ENCODE measurements at places on chromosomes 16 and 17.

GRCh38 chr16:10878328-10878643 lies 1.3 kb downstream of the CIITA start:
- DNase-seq: no peak

- no peak for DNase-seq
These were observed 170.2 kb upstream of the GOT2 start for GRCh38 chr16:58904291-58904690.

- DNase-seq: no peak
These were observed 41.6 kb downstream of the MARF1 start for GRCh38 chr16:15601212-15601879.

DNA sequence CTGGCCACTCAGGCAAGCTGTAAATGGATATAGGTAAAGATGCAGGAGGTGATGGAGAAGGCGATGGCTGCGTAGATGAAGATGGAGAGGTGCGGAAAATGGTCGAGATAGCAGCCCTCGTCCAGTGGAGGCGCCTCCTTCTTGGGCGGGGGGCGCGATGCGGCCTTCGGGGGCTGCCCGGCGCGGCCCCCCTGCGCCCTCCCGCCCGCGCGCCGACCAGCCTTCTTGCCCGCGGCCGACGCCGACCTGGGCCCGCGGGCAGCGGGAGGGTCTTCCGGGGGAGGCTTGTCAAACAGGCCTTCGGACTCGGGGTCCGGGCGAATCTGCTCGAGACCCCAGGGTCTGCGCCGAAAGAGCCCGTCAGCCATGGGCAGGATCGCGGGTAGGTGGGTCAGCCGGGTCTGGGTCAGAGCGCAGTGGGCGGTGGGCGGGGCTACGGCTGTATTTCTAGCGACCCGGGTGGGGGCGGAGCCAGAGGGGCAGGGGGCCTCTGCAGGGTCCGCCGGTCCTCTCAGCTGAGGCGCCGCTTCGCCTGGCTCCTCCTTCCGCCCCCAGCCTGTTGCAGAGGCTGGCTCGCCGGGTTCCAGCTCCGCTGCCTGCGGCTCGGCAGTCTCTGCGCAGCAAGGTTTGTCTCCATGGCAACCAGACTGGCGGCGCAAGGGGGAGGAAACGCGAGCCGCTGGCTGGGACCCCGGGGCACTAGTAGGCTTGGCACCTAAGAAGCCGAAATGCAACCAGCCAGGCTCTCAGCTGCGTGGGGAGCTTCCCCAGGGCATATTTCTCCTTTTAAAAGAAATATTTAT lies 14.4 kb downstream of the MIS12 start:
- no peak for DNase-seq

- no peak for DNase-seq
These were observed 58.8 kb downstream of the CDH13 start for GRCh38 chr16:82685526-82685925.

DNA sequence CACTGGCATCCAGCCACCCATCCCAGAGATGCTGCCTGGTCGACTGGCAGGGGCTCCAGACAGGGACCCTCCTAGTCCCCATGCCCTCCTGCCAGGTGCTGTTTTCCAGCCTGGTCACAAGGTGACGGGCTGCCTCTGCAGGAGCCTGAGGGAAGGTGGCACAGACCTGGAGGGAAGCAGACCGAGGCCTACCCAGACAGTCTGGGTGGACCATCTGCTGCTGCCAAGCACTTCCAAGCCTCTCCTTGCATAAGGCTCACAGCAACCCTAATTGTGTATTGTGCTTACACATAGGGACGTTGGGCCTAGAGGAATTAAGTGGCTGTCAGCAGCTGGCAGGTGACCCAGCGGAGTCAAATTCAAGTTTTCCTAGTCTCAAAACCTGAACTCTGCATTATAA lies 90.1 kb upstream of the KCNJ18 start:
- DNase-seq: no peak

- no peak for DNase-seq
These were observed 48.8 kb downstream of the RPA1 start for GRCh38 chr17:1878419-1879121.

GRCh38 chr17:34259146-34259545 lies 4.1 kb downstream of the CCL2 start:
- no peak for DNase-seq

GRCh38 chr16:67530013-67530939 lies 1.6 kb downstream of the RIPOR1 start:
- peak; percentile 75 for DNase-seq

- no peak for DNase-seq
These were observed 21.7 kb downstream of the KATNIP start for GRCh38 chr16:27571433-27572326.

- DNase-seq: peak; percentile 92
These were observed 530 bp downstream of the NAA60 start for GRCh38 chr16:3444032-3444388.

DNA sequence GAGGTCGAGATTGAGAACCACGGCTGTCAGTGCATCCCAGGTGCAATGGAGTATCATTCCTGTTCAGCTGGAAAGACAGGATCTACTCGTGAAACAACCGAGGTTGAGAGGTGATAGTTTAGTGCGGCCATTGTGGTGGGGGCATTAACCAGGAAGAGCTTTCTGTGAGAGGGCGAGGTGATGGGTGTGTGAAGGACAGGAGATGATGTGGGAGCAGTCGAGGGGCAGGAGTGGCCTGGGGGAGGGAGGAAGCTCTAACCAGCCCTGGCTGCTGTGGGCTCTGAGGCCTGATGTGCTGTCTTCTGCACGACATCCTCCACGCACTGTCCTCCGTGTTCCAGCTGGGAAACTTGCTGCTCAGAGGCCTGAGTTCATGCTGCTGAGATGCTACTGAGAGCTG lies 22.0 kb downstream of the GOSR2 start:
- no peak for DNase-seq

GRCh38 chr17:27622986-27623385 lies 8.0 kb upstream of the LGALS9 start:
- DNase-seq: no peak

- DNase-seq: no peak
These were observed 102.0 kb upstream of the CDH5 start for GRCh38 chr16:66264311-66265047.

DNA sequence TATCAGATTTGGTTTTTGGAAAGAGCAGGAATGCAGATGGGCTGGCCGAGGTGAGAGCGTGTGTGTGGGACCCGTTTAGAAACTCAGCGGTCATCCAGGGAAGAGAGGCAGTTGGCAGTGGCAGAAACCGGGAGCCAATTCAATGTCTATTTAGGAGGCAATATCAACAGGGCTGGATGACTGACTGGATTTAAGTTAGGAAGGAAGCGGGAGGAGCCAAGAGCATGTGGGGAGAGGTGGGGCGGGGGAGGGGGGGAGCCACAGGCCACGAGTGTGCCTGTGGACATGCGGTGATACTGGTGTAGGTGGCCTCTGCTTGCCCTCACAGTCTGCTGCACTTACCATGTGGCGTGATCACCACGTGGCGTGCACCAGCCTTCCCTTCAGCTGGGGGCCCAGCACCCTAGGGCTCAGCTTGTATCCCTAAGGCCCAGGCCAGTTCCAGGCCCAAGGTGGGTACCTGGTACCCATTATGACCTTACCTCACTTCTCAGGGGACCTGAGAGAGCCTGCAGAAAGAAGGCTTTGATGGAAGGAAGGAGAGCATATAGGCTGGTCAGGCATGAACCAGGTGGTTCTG lies 10.8 kb upstream of the TPPP3 start:
- no peak for DNase-seq

DNA sequence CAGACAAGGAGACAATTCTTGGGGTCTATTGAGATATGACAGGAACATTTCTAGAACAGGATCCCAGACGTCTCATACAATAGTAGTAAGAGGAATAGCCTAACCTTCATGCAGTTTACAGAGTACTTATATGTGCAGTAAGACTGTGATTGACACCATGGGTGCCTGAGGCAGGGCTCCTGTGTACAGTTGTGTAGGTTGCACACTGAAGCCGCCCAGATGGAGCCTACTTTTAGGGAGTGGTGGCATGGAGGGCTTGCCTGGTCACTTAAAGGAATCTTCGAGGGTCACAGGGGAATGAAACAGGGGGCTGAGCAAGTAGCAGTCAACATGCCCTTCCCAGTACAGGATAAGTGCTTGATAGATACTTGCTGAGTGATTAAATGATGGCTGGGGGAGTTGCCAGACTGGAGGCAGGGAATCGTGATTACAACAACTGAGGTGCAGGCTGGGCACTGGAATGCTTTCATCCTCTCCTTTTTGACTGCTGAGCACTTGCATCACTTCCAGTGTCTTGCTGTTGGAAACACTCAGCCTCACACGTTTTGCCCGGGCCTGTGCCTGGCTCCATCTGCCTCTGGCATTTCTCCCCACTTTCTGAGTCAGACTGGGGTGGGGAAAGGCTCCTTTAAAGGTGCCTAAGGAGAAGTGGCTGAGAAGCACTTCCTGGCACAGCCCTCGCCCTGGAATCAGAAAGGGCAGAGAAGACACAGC lies 71.0 kb downstream of the COPRS start:
- peak; percentile 15 for DNase-seq

DNA sequence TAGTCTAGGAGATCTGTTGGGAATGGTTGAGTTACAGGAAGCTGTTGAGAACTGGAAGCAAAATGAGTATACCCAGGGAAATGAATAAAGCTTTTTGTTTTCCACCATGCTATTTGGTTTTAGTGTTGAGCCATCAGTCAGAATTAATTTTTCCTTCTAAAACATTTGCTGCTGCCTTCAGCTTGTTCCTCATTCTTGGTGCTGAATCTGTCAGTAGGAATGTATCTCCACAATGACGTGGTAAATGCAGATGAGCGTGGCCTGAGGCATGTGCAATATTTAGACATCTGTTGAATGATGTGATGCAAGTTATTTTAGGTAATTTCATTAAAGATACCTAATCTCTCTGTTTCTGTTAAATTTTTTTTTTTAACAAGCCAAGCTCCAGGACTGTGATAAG lies 10.9 kb downstream of the HAPSTR1 start:
- peak; percentile 64 for DNase-seq

GRCh38 chr17:47604598-47604927 lies 45.2 kb upstream of the KPNB1 start:
- DNase-seq: no peak

DNA sequence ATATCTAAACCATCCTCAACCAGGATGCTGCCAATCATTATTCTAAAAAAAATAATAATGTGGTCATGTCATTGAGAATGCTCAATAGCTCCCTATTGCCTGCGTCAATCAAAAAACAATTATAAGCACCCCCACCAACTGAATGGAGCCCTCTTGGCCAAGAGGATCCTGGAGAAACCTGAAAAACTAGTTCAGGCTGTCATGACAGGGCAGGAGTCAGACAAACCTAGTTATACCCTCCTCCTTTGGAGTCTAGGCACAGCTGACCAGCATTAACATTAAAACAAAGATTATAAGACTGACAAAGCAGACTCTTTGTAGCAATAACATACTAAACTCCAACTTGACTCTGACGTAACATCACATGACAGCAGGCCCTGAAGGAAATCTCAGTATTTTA lies 119.2 kb upstream of the CCL2 start:
- no peak for DNase-seq

GRCh38 chr17:4987767-4988567 lies 492 bp upstream of the CAMTA2 start:
- peak; percentile 44 for DNase-seq

DNA sequence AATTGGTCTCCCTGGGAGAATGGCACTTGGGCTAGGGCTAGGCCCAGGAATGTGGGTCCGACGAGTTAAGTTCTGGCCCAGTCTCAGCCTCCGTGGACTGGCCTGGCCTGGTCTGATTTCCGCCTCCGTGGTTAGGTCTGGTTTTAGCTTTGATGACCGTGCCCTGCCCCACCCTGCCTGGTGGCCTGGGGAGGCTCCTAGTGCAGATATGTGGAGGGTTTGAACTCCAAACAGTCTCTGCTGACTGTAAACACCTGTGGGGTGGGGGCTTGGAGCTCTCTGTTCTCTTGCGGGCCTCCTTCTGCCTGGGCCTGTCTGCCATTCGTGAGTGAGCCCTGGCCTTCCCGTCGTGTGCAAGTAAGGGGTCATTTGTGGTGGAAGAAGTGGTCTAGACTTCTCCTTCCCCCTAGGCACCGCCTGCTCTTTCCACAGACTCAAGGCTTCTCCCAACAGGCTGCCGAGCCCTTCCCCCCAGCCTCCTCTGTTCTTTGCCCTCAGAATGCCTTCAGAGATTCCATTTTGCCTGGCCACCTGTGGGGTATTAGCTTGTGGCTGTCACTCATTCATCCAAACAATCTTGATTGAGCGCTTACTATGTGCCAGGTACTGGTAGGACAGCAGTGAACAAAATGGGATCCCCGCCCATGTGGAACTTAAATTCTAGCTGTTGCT lies 1.6 kb downstream of the ATP6V0C start:
- DNase-seq: peak; percentile 82

DNA sequence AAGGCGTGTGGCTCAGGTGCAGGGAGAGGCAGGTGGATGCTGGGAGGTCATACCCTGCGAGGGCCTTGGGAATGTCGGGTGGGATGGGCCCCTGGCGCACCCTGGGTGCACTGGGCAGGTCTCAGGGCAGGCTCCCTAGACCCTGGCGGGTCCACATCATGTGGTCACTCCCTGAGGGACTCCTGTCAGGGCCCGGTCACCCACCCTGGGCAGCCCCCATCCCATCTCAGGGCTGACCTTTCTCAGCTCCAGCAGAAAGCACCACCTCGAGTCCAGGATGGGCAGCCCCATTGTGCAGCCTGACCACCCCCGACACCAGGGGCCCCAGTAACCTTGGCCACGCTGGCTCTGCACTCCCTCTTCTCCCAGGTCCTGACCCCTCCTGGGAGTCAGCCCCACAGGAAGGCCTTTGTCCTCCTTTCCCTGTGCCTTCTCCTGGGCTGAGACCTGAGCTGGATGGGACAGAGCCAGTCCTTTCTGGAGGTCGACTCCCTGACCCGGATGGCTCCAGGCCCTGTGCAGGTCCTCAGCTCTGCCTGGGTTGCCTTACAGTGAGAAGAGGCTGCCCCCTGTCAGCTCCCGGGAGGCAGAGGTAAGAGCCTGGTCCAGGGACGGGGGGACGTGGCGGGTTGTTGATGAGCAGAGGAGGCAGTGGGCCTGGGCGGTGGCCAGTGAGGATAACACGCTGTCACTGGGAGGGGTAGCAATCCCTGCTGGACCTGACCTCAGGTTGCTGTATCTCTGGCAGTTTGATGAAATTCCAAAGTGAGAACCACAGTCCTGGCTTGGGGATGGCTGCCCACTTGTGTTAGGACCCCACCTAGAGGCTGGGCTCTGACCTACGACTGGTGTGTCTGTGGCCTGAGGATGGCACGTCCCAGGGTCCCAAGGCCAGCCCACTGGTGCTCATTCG lies 77.9 kb downstream of the GOSR1 start:
- no peak for DNase-seq

DNA sequence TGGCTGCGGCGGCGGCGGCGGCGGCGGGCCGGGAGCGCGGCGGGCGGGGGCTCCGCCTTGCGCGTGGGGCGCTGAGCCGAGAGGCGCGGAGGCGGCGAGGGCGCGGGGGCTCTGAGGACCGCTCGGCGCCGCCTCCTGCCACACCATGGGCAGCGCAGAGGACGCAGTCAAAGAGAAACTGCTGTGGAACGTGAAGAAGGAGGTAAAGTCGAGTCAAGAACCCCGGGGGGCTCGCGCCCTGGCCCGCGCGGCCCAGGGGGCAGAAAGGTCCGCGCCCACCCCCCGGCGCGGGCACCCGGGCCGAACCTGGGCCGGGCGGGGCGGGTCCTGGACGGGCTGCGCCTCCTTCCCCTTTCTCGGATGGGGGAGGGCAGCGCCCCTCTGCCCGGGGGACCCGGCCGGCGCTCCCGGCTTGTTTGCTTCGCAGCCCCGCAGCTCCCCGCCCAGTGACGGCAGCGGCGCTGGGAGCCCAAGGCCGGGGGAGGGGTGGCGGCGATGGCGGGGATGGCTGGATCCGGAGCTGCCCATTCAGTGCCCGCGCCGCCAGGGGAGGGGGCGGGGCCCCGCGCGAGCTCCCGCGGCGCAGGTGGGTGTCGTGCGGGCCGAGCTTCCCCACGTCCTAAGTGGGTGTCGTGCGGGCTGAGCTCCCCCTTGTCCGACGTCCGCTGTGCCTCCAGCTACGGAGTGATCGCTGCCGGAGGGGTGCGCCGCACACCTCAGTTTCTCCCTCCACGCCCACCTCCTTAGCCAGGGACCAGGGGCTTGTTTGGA lies 428 bp downstream of the SGSM2 start:
- DNase-seq: peak; percentile 60
